ENCODE measurements at places on chromosomes 4 and X. TPM values are rescaled to one million over a fixed set of nuclear protein-coding genes. Genes with fewer than 3 reads are reported as not detected.

GRCh38 chrX:55758033-55758432, 40.5 kb downstream of the RRAGB start:
- DNase-seq, result no peak

- no peak for DNase-seq
Measured at GRCh38 chr4:166903408-166903807, 330.9 kb downstream of the SPOCK3 start.

Gene USP17L25
- not detected for total RNA-seq

Gene IBSP
- not detected for total RNA-seq

Gene AWAT2
- not detected for total RNA-seq

Gene ASB11
- 5.8 TPM for total RNA-seq

GRCh38 chrX:32530802-32531403, 680.4 kb downstream of the DMD start:
- DNase-seq, result peak; percentile 40

Gene PSAPL1
- total RNA-seq, result not detected

- no peak for DNase-seq
Measured at GRCh38 chr4:41512136-41512535, 25.8 kb upstream of the LIMCH1 start.

Gene P2RY8
- total RNA-seq, result not detected

Gene ZXDB
- 10.1 TPM for total RNA-seq

DNA sequence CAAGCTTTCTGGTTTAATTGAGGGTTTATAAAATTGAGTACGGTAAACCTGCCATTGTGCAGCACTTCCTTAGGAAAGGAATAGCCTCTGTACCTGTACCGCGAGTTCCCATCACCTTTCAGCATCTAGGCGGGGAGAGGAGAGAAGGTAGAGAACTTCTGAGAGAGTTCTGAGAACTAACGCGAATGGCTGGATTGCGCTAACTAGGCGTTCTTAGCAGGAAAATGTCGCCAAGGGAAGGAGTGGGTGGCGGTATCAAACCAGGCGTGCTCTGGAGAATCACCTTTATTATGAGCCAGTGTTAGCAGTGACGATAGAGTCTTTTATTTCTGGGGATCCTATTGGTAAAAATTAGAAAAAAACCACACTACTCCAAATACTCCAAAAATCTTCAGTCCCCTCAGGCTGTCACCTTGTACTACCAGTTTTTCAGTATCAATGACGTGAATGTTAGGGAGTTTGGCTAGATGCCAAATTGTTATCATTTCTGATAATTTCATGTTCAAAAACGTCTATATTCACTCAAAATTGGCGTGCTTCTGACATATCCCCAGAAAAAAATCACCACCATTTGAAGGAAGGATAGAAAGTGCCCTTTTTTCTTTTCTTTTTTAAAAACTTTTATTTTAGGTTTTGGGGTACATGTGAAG, 1.4 kb downstream of the UGT8 start:
- DNase-seq, result no peak

Gene NPNT
- 13.2 TPM for total RNA-seq

DNA sequence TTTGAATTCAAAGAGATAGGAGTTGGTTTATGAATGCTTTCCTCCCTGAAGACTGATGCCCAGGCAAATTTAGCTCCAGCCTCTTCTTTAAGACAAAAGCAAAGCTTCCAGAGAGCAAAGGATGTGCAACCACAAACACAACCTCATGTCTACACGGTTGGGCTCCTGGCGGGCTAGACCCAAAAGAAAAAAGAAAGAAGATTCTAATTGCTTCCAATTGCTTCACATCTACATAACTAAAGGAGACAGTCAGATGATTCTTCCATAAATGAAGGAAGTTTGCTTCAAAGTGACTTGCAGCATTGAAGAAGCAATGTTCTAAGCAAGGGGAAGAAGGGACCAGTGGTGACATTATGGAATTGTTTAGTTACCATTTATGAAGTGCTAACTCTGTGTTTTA, 1603.0 kb upstream of the TENM3 start:
- DNase-seq, result no peak

DNA sequence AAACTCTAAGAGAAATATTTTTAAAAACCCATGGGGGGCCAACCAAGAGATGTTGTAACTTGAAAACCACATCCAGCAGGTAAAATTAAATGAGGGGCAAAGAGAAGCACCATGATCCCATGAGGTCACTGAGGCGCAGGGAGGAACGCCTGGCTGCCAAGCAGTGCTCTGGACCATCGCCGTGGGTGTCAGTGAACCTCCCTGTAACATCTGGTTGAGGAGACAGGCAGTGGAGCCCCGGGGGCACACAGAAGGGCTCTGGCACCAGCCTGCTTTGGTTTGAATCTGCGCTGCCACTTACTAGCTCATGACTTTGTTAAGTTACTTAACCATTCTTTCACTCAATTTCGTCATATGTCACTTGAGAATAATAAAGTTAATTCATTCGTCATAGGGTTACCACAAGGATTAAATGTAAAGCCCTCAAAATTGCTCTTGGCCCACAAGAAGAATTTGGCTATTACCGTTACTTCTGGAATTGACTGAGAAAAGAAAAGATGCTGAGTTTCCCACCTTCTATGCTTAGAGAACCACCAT, 41.6 kb upstream of the SLC25A4 start:
- no peak for DNase-seq
